ENCODE measurements at places on chromosomes 16 and 17. TPM values are rescaled to one million over a fixed set of nuclear protein-coding genes. Genes with fewer than 3 reads are reported as not detected.

- DNase-seq = no peak
- no peaks in the 10 kb centered on the region for H3K4me1 ChIP-seq
- H3K27me3 ChIP-seq = no peaks in the 10 kb centered on the region
- no peak overlapping the region for H3K27ac ChIP-seq
- no peak overlapping the region for H3K4me3 ChIP-seq
- H3K36me3 ChIP-seq = no peaks in the 10 kb centered on the region
Measured at GRCh38 chr16:64596196-64596595, 525.7 kb downstream of the CDH11 start.

DNA sequence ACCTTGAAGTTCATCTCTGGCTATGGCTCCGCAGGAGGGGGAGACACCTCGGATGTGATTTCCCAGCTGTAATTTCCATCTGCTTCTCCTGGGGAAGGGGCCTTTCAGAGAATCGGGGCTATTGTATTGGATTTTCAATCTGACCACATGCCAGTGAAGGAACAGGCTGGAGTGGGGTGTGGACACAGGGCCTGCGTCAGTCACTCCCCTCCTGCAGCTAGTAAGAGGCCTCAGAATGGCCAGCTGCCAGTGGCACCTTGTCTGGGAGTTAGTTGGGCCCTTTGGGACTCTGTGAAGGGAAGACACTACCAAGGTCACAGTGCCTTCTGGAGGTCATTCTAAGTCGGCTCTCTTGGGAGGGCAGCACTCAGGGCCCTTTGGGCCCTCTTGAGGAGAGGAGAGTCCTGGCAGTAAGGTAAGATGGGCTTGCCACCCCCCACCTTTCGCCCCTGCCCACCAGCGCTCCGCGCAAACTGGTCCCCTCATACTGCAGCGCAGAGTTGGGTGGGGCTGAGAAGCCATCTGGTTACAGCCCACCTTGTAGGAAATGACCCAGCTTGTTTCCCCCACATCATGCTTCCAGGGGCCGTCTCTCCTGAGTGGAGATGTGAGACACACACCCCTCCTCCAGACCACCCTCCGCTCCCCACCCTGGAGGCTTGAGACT is 5.4 kb downstream of the NXPH3 start:
- no peaks in the 10 kb centered on the region for H3K36me3 ChIP-seq
- peaks cover 21% of the 10 kb centered on the region for H3K27me3 ChIP-seq
- H3K27ac ChIP-seq = no peak overlapping the region
- peaks cover 4% of the 10 kb centered on the region for H3K4me1 ChIP-seq
- no peak for DNase-seq

- peak overlapping the region; percentile 88 for H3K27ac ChIP-seq
- no peak for DNase-seq
- no peaks in the 10 kb centered on the region for H3K36me3 ChIP-seq
- H3K4me1 ChIP-seq = no peaks in the 10 kb centered on the region
- H3K4me3 ChIP-seq = no peak overlapping the region
Measured at GRCh38 chr17:63568563-63568962, 18.3 kb downstream of the DCAF7 start.

DNA sequence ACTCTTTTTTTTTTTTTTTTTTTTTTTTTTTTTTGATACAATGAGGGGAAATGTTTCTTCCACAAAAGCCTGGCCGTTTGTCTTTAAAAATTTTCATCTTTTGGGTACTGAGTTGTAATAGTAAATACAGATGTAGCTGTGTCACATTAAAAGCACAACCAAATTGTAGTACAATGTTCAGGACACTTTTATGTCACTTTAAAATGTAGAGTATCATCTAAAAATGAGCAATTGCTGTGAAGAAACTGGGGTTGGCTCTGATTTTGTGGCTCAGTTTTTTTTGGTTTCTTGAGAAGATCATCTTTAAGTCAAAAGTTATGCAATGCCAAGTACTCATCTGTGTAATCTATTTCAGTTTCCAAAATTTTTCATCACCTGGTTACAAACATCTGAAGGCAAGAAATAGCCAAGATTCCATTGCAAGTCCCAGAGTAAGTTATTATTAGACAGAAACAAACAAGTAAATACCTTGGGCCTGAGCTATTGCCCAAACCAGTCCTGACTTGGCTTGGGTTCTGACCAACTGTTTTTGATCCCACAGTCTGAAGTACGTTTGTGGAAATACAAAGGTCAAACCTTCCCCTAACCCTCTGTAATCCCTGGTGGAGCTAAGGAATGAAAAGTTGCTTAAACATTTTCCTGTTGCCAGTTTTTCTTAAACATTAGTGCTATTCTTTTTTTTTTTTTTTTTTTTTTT is 717.2 kb downstream of the WWOX start:
- no peaks in the 10 kb centered on the region for H3K36me3 ChIP-seq
- no peak for DNase-seq
- H3K27ac ChIP-seq = no peak overlapping the region
- no peaks in the 10 kb centered on the region for H3K27me3 ChIP-seq
- H3K4me1 ChIP-seq = no peaks in the 10 kb centered on the region

- peak; percentile 88 for DNase-seq
- no peak overlapping the region for H3K4me3 ChIP-seq
- H3K4me1 ChIP-seq = no peaks in the 10 kb centered on the region
- peaks cover 4% of the 10 kb centered on the region for H3K36me3 ChIP-seq
- no peak overlapping the region for H3K27ac ChIP-seq
- peaks cover 5% of the 10 kb centered on the region for H3K27me3 ChIP-seq
Measured at GRCh38 chr16:1054660-1055556, 17.6 kb upstream of the SSTR5 start.

- H3K27ac ChIP-seq = no peak overlapping the region
- peaks cover 3% of the 10 kb centered on the region for H3K27me3 ChIP-seq
- no peaks in the 10 kb centered on the region for H3K4me1 ChIP-seq
- DNase-seq = no peak
Measured at GRCh38 chr16:77736879-77737278, 14.6 kb downstream of the NUDT7 start.

- H3K4me1 ChIP-seq = peaks cover 19% of the 10 kb centered on the region
- H3K27ac ChIP-seq = no peak overlapping the region
- no peaks in the 10 kb centered on the region for H3K36me3 ChIP-seq
- DNase-seq = no peak
Measured at GRCh38 chr17:48755356-48755755, 26.8 kb upstream of the HOXB13 start.

Gene CIBAR2
- not detected for total RNA-seq

DNA sequence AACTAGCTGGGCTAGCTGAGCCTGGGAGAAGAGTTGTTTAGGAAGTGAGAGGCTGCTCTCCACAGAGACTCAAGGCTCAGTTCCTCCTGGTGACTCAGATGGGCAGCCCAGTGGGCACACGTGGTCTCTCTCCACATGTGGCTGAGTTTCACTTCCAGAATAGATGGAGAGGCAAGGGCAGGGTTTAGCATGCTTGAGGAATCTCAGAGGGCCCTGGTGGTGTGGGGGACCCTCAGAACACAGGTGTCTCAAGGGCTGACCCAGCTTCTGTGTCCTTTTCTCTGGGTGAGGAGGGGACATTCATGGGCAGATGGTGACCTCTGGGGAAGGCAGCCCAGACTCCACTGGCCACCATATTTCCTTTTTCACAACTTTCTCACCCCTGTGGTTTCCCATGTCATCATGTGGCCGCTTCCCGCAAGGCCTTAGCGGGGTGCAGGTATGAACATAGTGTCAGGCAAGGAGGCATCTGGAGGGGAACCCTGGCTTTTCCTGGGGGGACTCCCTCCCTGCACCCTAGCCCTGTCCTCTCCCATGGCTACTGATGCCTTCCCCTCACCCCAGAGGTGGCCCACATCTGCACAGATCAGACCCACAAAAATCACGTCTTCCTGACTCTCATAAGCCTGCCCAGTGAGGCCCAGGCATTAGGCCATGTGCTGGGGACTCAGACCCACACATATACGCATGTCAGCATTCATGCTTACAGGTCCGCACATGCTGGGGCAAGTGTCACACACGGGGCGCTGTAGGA is 3.3 kb downstream of the GRN start:
- H3K4me3 ChIP-seq = no peak overlapping the region
- peaks cover 11% of the 10 kb centered on the region for H3K4me1 ChIP-seq
- DNase-seq = no peak
- no peaks in the 10 kb centered on the region for H3K36me3 ChIP-seq
- H3K27ac ChIP-seq = no peak overlapping the region

DNA sequence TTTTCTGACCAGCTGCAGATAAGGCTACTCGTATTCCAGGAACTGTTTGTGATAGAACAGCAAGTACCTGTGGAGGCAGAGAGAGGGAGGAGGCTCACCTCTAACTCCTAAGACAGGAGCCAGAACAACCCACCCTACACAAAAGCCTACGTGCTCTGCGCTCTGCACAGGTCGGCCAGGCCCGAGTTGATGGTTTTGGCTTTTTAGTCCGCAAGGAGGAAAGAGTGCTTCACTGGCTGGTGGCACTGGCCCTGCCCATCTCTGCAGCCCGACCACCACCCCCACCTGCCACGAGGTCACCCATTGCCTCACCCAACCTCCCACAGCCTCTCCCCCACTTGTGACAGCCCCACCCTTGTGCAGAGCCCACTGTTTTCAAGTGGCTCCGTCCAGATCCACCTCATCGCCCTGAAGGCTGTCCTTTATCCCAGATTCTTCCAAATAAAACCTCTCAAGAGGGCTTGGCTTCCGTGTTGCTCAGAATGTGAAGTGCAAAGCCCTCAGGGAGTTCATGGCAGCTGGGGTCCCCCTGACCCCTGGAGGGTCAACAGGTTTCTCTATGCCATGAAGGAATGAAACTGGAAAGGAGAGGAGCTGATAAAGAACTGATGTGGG is 39.7 kb downstream of the USP22 start:
- no peak for DNase-seq
- peak overlapping the region; percentile 32 for H3K27ac ChIP-seq
- H3K36me3 ChIP-seq = peaks cover 73% of the 10 kb centered on the region
- no peak overlapping the region for H3K4me3 ChIP-seq
- H3K27me3 ChIP-seq = no peaks in the 10 kb centered on the region

DNA sequence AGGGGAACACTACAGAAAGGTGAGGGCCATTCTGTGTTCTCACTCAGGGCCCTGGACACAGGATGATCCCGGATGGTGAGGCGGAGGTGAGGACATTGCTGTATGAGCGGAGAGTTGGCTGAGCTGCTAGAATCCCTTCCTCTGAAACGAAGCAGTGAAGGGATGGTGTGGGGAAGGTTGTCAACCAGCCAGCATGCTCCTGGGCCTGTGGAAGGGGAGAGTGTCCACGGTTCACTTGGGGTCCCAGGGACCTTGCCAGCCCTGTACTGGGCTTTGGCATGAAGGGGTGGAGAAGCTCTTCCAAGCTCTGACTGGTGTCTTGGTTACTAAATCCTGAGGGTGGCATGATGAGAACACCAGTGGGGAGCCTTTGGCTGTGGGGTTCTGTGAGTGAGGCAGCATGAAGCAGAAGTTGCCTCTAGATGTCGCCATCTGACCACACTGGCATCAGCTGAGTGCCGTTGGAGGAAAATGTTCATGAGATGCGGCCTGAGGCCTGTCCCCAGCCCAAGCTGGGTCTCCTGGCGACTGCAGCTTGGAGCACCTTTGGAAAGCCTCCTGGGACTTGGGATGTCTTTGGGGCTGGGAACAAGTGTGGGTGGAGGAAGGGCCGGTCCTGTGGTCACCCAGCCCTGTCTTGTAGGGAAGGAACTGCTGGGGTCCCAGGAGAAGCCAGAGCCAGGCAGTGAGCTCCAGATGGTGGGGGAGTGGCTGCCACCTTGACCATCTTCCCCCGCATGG is 14.8 kb downstream of the PDP2 start:
- H3K27ac ChIP-seq = peak overlapping the region; percentile 19
- H3K4me3 ChIP-seq = no peak overlapping the region
- no peaks in the 10 kb centered on the region for H3K36me3 ChIP-seq
- H3K27me3 ChIP-seq = no peaks in the 10 kb centered on the region

DNA sequence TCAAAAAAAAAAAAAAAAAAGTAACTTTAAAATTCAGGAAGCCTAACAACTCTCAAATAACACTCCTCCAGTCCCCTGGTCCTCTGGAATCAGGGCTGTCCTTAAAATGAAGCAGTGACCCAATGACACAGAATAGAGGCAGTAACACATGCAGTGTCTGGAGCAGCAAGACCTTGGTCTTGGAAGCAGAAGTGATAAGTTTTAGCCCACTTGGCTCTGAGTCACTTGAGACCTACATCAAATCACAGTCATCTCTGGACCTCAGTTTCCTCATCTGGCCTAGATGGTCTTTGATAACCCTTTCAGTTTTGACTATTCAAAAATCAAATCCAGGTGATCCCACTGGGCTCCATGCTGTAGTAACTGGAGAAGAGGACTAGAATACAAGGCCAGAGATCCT is 39.0 kb downstream of the LYRM1 start:
- H3K36me3 ChIP-seq = no peaks in the 10 kb centered on the region
- H3K4me1 ChIP-seq = peaks cover 6% of the 10 kb centered on the region
- no peaks in the 10 kb centered on the region for H3K27me3 ChIP-seq
- DNase-seq = no peak
- no peak overlapping the region for H3K27ac ChIP-seq
- H3K4me3 ChIP-seq = no peak overlapping the region

DNA sequence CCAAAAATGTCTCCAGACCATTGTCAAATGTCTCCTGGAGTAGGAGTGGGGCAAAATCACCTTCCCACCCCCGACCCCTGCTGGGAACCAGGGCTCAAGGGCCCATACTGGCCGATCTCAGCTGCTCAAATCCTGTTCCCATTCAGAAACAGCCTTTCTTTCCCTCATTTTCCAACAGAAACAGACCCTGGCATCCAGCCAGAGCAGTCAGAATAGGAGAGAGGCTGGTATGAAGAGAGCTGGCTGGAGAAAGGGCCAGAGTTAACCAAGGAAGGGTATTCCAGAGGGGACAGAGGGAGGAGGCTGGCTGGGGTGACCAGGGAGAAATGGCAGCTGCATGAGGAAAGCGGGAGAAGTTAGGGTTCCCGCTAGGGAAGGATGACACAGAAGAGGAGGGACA is 199.1 kb downstream of the XYLT1 start:
- H3K36me3 ChIP-seq = no peaks in the 10 kb centered on the region
- H3K27ac ChIP-seq = peak overlapping the region; percentile 69
- no peak for DNase-seq
- H3K27me3 ChIP-seq = no peaks in the 10 kb centered on the region

- H3K27me3 ChIP-seq = peaks cover 54% of the 10 kb centered on the region
- H3K4me1 ChIP-seq = peaks cover 33% of the 10 kb centered on the region
- peak; percentile 69 for DNase-seq
- peak overlapping the region; percentile 25 for H3K4me3 ChIP-seq
- H3K27ac ChIP-seq = no peak overlapping the region
- no peaks in the 10 kb centered on the region for H3K36me3 ChIP-seq
Measured at GRCh38 chr17:81487487-81488275, 24.9 kb downstream of the ACTG1 start.

Gene GDPD3
- total RNA-seq = 2.5 TPM

Gene SP2
- 11.5 TPM for total RNA-seq

GRCh38 chr17:17364338-17364667 is 61.1 kb downstream of the NT5M start:
- peaks cover 3% of the 10 kb centered on the region for H3K36me3 ChIP-seq
- H3K4me1 ChIP-seq = peaks cover 16% of the 10 kb centered on the region
- no peaks in the 10 kb centered on the region for H3K27me3 ChIP-seq

GRCh38 chr16:14436401-14436955 is 193.6 kb downstream of the PARN start:
- H3K4me1 ChIP-seq = peaks cover 11% of the 10 kb centered on the region
- peak overlapping the region; percentile 80 for H3K27ac ChIP-seq
- H3K27me3 ChIP-seq = no peaks in the 10 kb centered on the region
- H3K4me3 ChIP-seq = no peak overlapping the region

Gene RASD1
- total RNA-seq = 5.3 TPM

Measured in WTC11 (cell line).